ENCODE measurements at places on chromosomes 5 and 9.

GRCh38 chr9:103816146-103816545 is 278.0 kb upstream of the SMC2 start:
- no peak for DNase-seq

- DNase-seq, result no peak
Observed at GRCh38 chr9:34987160-34987901, 2.2 kb upstream of the DNAJB5 start.

GRCh38 chr5:9557696-9558095 is 11.8 kb upstream of the SEMA5A start:
- no peak for DNase-seq

GRCh38 chr9:38272710-38273109 is 119.8 kb upstream of the ALDH1B1 start:
- DNase-seq, result no peak

DNA sequence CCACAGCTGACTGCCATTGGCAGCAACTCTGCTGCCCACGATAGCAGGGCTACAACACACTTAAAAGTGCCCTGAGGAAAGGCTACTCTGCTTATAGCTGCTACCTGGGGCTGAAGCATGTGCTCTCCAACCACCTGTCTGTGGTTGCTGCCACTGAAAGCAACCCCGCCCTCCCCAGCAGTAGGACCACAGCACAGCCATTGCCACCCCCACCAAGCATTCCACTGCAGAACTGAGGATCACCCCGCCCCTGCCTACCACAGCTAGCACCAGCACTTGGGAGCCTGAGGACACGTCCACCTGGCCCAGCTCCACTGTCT is 85.8 kb downstream of the LPAR1 start:
- DNase-seq, result no peak

DNA sequence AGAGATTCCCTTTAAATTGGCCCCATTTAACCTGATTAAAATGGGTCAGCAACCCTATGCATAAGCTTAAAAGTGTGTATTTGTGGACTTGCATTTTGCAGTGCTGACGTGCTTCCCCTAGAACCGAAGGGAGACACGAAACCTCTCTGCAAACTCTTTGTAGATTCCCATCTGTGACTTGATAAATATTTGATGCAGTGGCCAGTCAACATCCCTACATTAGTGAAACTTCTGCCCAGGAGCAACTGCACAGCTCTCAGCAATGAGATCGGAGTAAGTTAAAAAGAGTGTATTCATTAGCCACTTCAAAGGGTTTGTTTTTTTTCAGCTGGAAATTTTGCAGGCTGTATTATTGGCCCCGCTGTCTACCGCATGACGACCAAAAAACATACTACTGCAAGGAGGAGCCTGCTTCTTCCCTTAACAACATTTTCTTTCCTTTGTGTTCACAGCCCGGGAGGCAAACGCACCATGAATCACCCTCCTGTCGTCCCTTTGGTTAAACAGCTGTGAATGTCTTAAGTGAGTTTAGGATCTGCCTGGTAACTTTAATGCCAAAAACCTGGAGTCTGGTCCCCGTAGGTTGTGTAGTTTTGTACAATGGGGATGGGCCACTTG is 38.0 kb upstream of the TCERG1 start:
- DNase-seq, result no peak

DNA sequence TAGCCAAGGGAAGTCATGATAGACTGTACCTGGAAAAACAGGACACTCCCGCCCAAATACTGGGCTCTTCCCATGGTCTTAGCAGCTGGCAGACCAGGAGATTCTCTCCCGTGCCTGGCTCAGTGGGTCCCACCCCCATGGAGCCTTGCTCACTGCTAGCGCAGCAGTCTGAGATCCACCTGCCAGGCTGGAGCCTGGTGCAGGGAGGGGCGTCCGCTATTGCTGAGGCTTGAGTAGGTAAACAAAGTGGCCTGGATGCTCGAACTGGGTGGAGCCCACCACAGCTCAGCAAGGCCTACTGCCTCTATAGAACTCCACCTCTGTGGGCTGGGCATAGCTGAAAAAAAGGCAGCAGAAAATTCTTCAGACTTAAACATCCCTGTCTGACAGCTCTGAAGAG is 10.1 kb upstream of the THG1L start:
- DNase-seq, result no peak

- DNase-seq, result no peak
Observed at GRCh38 chr5:142576804-142577203, 109.1 kb downstream of the FGF1 start.

- no peak for DNase-seq
Observed at GRCh38 chr5:160357394-160357793, 13.0 kb downstream of the C1QTNF2 start.

DNA sequence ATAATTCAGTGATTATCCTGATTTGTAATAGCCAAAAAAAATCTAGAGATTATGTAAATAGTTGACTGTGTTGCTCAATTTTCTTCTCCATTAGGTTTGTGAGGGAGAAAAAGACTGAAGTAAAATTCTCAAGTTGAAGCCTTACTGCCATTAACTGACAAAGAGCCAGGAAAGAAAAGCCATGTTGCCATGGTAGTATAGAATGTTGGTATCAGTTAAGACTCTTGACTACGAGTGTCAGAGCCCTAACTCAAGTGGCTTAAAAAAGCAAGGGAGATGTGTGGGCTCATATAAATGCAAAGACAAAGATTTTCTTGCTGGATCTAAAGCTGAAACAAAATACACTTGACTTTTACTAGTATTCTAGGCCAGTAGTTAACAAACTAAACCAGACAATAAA is 571.7 kb downstream of the KCTD16 start:
- DNase-seq, result no peak

GRCh38 chr9:107794259-107794658 is 304.7 kb upstream of the KLF4 start:
- DNase-seq, result no peak

- no peak for DNase-seq
Observed at GRCh38 chr9:3887786-3888496, 362.1 kb upstream of the RFX3 start.

- DNase-seq, result no peak
Observed at GRCh38 chr9:72210522-72210921, 61.3 kb downstream of the GDA start.

- DNase-seq, result no peak
Observed at GRCh38 chr9:92780206-92780605, 15.6 kb upstream of the BICD2 start.

DNA sequence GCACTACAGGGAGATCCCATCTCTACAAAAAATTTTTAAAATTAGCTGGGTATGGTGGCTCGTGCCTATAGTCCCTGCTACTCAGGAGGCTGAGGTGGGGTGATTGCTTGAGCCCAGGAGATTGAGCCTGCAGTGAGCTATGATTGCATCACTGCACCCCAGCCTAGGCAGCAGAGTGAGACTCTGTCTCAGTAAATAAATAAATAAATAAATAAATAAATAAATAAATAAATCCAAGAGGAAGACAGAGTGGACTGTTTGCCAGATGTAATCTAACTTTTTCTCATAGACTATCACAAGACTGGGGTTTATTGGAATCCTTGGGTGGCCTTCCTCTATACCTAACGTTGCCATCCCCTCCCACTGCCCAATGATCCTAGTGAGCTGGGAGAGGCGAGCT is 19.2 kb upstream of the TCF7 start:
- DNase-seq, result no peak

GRCh38 chr5:151205411-151205810 is 18.5 kb downstream of the CCDC69 start:
- DNase-seq, result no peak

DNA sequence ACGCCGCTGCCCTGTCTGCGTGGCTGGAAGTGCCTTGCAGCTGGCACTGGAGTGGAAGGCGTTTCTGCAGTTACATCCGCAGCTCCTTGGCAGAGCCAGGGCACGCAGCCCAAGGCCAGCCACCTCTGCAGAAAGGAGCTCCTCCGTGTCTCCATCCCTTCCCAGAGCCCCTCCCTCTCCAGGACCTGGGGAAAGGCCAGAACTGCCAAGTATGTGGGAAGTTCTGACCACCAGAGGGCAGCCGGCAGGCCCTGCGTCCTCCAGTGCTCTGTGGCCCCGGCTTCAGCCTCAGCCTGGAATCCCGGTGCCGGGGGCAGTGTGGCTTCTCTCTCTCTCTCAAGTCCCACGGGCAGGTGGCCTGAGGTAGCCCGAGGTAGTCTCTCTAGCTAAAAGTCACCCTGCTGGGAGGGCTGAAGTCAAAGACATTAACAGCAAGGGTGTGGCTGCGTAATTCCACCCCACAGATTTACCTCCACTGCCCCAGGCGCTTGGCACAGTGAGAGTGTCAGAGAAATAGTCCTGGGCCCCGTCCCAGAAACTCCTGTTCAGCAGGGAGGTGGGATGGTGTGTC is 101.7 kb upstream of the FCN2 start:
- no peak for DNase-seq

DNA sequence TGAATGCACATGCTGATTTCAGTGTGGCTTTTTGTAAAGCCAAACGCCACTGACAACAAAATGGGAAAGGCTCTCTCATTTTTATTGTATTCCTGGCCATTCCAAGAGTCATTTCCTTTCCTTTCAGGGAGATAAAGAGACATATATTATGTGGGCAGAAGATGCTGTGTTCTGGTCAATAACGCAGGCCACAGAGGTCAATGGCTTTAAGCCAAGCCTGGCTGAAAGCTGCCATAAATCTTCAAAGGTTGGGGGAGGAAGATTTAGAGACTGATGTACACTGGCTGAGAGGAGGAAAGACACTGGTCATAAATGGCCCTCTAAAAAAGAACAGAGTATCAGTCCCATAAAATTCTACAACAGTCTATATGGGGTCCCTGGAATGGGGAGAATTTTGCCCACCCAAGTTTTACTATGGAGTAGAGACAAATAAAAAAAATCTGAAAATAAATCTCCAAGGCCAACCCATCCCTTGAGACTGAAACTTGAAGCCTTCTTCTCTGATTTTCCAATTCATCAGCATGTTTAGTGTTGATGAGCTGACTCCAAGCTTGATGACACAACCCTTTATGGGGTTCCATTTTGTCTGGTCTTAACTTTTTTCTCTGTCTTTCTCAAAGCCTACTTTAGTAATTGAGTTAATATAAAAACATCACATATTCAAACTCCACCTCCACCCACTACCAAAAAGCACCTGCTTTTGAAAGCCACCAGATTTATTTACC is 152.1 kb upstream of the SLC24A2 start:
- DNase-seq, result no peak

GRCh38 chr9:5869315-5870019 is 21.2 kb upstream of the MLANA start:
- no peak for DNase-seq

DNA sequence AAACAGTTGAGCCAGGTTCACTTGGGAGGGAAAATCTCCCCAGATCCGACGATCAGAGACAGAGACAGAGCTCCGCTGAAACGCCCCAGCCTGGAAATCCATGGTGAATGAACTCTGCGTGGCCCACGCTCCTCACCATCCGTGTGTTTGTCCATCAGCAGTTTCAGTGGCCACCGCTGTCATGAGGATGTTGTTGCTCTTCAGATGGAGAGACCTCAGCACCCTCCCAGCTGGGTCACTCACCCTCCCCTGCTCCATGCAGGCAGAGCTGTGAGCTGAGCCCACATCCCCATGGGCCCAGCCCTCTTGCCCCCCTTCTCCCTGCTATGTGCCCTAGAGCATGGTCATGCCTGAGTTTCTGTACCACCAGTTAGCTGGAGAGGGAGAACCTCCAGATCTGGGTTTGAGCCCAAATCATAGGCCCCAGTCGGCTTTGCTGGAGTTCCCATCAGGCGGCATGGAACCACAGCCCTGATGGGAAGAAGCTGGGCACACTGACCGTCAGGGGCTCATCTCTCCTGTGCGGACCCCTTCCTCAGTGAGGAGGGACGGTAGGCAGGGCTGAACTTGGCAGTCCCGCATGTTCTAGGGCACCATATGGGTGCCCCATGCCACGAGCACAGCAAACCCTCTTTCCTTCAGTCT is 154.4 kb upstream of the COL5A1 start:
- no peak for DNase-seq

GRCh38 chr9:113966394-113966793 is 90.3 kb downstream of the ZNF618 start:
- no peak for DNase-seq

- no peak for DNase-seq
Observed at GRCh38 chr9:9670454-9670853, 942.3 kb downstream of the PTPRD start.

DNA sequence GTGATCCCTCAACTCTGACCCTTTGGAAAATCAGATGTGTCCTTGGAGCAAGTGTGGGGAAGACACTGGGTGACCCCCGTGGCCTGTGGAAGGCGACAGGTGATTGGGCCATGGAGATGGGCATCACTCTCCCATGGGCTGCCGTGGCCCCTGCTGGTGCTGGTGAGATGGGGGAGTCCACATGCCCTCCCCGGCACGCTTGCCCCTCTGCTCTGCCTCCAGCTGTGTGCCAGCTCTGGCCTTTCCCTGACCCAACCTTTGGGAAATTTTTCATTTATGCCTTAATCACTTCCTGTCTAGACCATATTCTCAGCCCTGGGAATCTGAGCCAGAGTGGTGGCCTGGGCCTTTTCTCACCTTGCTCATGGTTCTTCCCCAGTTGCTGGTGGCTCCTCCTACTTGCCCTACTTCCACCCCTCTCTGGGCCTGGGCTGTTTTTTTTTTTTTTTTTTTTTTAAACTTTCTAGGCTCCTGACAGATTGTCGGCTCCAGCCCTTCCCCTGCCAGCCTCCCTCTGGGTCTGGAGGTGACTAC is 56.6 kb downstream of the RGS3 start:
- DNase-seq, result peak; percentile 76

DNA sequence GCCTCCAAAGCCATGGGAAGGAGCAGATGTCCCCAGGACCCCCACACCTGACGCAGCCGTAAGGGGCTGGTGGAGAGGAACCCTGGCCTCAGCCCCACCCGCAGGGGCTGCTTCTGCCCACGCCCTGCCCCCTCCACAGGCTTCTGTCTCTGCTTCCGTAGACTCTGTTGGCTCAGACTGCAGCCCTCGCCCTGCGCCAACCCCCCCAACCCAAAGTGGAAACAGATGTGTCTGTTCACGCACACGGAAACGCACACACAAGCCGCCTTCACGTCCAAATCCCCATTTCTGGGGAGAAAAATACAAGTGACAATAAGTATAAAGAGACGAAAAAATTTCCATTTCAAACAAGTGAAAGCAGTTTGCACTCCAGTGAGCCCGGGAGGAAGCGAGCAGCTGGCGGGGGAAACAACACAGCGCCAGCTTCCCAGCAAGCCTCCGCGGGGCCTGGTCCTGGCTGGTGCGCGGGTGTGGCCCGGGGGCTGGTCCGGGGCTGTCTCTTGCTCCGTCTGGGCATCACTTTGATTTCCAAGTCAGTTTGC is 32.6 kb upstream of the RXRA start:
- no peak for DNase-seq

DNA sequence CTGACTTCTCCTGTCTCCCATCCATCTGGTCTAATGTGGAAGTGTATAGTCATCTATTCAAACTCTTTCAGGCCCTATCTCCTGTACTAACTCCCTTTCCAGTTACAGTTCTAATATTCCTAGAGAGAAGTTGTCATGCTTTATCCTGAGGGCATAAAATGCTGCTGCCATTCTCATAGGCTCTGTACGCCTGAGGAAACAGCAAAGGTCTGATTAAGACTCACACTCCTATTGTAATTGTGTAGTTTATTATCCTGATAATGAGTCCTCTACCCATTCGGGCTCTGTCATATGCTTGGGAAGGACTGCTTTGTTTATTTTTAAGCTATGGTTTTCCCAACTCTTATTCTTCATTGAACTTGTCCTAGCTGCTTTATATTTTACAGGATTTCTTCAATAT is 290.4 kb downstream of the TMEM38B start:
- no peak for DNase-seq

GRCh38 chr5:902129-902916 is 9.6 kb downstream of the TRIP13 start:
- DNase-seq, result no peak

All from CD8-positive, alpha-beta memory T cell (primary cell).